ENCODE measurements at places on chromosomes 5 and 9.

GRCh38 chr5:13766236-13766635, 178.3 kb downstream of the DNAH5 start:
- no peak for DNase-seq

DNA sequence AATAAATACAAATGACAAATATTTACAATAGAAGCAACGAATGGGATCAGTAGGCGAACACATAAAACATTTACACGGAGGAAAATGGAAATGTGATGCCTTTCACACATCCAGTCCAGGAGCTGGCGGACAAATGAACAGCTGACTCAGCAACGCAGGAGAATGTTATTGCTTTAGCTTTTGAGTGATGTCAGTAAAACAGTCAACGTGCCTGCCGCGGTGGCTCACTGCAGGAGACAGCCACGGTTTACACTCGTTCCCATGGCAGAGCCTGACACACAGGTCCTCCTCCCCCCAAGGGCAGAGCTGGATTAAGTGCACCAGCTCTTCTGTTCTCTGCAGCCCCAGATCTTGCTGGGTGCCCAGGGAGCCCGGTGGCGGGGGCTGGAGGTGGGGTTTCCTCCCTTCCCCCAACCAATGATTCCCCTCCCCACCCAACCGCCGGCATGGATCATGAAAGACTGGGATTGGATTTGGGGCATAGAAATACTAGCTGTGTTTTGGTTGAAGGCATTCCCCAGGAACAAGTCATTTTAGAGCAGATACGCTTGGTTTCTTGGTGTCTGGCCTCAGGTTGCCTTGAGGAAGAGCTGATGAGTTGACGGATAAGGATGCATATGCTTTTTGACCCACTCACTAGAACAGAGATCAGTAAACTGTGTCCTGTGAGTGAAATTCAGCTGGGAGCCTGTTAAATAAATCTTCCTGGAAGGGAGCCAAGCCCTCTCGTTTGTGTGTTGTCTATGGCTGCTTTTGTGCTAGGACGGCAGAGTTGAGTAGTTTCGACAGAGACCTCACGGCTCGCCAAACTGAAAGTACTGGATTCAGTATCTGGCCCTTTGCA, 12.5 kb downstream of the STC2 start:
- DNase-seq = no peak

GRCh38 chr9:124309667-124310084, 51.9 kb downstream of the NEK6 start:
- DNase-seq = no peak

GRCh38 chr9:93620041-93620506, 43.7 kb downstream of the PHF2 start:
- DNase-seq = no peak

- no peak for DNase-seq
Measured at GRCh38 chr5:132112111-132112510, 38.5 kb downstream of the CSF2 start.

- no peak for DNase-seq
Measured at GRCh38 chr9:126230692-126231091, 95.9 kb upstream of the MVB12B start.

DNA sequence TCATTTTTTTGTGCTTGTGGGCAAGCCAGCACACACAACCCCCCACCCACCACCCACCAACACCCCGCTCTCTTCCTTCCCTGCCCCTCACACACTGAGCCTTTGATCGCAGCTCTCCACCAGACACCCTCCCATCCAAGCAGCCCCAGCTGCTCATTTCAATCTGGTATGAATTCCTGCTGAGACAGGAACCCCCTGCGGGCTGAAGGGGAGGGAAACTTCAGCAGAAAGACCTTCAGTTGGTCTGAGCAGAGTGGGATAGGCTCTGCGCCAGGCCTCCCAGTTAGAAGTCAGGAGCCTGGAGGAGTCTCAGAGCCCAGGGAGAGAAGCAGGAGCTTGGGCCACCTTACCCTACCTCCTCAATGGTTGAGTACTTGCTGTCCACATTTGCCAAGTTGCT, 7.2 kb downstream of the PCDHGC5 start:
- no peak for DNase-seq

DNA sequence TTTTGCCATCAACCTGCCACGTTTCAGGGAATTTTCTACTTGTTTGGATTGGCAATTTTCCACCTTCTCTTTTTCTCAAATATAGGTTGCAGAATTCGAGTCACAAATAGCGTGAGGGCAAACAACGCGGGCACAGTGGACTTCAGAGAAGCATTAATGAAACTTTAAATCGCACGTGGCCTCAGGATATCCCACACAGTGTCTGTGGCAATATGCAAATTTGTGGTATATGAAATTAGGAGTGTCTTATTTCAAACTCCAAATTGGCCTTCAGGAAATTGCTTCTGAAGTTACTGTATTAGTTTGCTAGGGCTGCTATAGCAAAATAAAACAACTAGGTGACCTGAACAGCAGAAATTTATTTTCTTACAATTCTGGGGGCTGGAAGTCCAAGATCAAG, 91.2 kb downstream of the MTRR start:
- DNase-seq = no peak

DNA sequence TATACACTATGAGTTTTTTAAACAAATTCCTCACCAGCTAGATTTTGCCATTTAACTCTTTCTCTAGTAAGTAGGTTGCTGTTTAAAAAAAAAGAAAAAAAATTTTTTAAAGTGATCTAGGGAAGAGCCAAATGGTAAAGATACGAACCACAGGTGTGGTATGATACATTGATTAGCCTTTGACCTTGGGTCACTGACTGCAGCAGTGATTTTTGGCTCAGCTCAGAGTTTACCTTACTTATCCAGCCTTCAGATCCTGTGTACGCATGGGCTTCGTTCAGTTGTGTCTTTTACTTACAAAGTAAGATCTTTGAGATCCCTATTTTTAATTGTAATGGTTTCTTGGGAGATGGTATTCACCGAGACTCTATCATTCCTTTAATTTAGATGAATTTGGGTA, 12.4 kb upstream of the GNG10 start:
- DNase-seq = no peak

DNA sequence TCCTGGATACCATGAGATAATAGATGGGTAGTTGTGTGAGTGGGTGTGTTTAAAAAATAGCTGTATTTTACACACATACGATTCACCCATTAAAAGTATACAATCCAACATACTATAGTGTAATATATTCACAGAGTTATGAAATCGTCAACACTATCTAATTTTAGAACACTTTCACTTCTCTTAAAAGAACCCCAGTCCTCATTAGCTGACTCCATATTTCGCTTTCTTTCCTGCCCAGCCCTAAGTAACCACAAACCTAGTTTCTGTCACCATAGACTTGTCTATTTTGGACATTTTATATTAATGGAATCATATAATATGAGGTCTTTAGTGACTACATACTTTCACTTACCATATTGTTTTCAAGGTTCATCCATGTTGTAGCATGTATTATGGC, 63.8 kb upstream of the S1PR3 start:
- no peak for DNase-seq

DNA sequence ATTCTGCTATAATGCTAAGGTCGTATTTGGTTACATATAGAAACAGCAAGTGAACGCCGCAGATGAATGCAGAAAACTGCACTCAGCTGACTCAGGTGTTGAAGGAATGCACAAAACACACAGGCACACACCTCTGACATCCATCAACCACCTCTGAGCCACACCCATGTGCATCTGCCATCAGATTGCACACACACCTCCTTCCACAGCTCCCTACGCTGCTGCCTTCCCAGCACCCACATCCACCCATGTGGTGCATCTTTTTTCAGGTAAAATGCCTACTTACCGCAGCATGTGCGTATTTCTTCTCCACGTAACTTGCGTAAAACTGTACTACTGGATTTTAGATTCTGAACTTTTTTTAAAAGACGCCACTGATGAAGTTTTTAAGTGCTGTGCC, 7.1 kb downstream of the STK10 start:
- no peak for DNase-seq

DNA sequence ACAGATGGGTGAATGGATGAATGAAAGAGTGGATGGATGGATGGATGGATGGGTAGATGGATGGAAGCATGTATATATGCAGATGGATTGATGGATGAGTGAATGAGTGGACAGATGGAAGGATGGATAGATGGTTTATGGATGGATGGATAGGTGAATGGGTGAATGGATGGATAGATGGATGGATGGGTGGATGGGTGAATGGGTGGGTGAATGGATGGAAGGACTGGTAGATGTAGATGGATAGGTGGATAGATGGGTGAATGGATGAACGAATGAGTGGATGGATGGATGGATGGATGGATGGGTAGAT, 85.1 kb downstream of the COL5A1 start:
- DNase-seq = no peak

DNA sequence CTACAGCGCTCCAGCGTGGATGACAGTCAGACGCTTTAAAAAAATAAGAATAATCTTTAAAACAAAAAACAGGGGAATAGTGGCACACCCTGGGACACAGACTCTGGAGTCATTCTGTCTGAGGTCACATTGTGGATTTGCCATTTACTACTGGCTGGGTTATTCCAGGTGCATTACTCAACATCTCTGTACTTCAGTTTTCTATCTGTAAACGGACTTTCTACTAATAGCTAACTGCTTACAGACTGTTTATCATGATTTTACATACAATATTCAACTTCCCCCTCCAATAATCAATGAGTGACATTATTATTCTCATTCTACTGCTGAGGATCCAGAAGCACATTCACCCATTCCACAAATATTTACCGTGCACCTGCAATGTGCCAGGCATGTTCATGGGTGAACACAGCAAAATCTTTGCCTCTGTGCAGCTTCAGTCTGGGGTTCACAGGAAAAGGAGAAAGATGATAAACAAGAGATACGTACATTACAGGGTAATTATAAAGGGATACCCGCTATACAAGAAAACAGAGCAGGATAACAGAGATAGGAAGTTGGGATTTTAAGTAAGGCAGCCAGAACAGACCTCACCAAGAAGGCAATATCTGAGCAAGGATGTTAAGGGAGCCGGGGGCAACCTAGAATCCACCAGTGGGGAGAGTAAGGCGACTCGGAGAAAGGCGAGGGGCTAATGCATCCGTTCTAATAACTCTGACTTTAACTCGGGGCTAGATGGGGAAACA, 984 bp upstream of the RAD23B start:
- no peak for DNase-seq

GRCh38 chr5:61534481-61535267, 202.6 kb downstream of the ZSWIM6 start:
- no peak for DNase-seq

DNA sequence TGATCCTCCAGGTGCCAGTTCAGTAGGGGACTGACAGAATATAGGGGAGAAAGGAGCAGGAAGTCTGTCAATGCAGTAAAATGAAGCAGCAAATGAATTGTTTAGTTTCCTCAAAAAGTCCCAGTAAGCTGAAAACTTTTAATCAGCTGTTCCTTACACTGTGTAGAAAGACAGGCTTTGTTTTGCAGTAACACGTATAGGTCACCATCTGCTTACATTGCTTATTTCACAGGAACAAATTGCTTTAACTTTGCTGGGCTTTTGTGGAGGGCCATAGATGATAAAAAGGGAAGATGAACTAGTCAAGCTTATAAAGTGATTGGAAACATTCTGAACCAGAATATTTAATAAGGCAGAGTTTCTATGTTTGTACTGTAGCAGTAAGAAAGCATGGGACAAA, 331.3 kb upstream of the RFX3 start:
- DNase-seq = no peak

- DNase-seq = no peak
Measured at GRCh38 chr9:72271613-72272478, 93.2 kb downstream of the ZFAND5 start.

DNA sequence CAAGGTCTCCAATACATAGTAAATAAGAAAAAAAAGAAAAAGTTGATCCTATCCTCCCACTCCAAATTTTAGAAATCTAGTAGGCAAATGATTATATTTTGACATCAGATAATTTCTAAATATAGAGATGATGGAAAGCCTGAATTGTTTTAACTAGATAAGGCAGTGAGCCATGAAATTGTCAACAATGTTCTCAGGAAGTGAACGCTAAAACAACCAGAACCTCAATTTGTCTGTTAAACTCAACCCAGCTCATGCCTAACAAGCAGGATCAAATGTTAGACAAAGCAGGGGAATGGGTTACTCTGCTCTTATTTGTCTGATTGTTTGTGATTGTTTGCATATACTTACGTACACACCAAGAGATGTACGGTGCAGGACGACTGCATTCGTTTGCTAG, 49.2 kb downstream of the ESM1 start:
- DNase-seq = no peak

- DNase-seq = no peak
Measured at GRCh38 chr9:26471261-26471660, 421.3 kb downstream of the CAAP1 start.

- DNase-seq = no peak
Measured at GRCh38 chr5:1917830-1918487, 35.2 kb upstream of the IRX4 start.

DNA sequence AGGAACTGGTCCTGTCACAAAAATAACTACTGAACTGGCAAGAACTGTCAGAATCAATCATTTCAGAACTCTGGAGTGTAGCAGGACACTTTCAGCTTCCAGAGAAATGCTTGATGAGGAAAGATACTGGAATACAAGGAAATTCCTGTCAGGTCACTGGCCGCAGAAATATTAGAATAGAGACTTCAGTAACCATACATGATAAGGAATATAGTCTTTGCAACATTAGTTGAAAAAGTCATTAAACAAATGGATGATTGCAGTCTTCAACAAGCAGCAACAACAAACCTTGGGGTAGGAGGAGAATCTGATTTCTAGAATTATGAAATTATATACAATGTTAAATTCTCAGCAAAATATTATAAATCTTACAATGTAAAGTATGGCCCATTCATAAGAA, 88.2 kb downstream of the CCDC192 start:
- DNase-seq = no peak

- DNase-seq = no peak
Measured at GRCh38 chr5:137069358-137069757, 429.8 kb downstream of the SPOCK1 start.

DNA sequence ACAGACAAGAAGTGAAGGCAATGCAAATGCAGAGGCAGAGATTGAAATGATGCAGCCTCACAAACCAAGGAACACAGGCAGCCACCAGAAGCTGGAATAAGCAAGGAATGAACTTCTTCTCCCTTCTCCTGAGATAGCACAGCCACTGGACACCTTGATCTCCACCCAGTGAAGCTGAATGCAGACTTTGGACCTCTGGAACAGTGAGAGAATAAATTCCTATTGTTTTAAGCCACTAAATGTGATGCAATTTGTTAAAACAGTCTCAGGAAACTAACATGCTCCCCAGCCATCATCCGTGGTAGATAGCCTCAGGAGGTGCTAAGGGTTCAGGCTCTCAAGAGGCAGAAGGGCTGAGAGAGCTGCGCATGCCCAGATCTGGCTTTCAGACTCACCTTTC, 512.2 kb upstream of the ZNF608 start:
- no peak for DNase-seq

- no peak for DNase-seq
Measured at GRCh38 chr5:624951-625230, 12.8 kb downstream of the CEP72 start.

GRCh38 chr5:149216496-149216895, 55.2 kb upstream of the AFAP1L1 start:
- no peak for DNase-seq

DNA sequence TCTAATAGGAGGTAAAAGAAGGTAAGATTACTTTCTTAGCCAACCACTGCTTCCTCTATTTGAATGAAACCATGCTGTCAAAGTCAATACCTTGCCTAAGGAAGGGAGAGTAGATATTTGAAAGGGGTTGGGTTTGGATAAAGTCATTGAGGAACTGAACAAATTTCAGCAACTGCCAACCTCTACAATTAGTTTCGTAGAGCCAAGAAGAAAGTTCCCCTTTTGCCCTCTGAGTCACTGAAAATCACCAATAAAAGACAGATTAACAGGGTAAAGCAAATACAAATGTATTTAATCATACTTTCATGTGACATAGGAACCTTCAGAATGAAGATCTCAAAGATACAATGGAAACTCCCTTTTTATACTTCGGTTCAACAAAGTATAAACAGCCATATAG, 615.7 kb downstream of the GABRG2 start:
- DNase-seq = no peak

Data from activated CD8-positive, alpha-beta memory T cell treated with anti-CD3 and anti-CD28 coated beads for 4 hours (primary cell).